A172 (cell line): ENCODE measurements at places on chromosomes 2 and 18. TPM values are rescaled to one million over a fixed set of nuclear protein-coding genes. Genes with fewer than 3 reads are reported as not detected.

IL1R1 gene
- total RNA-seq = 1.7 and 2.6 TPM in 2 replicates

DNA sequence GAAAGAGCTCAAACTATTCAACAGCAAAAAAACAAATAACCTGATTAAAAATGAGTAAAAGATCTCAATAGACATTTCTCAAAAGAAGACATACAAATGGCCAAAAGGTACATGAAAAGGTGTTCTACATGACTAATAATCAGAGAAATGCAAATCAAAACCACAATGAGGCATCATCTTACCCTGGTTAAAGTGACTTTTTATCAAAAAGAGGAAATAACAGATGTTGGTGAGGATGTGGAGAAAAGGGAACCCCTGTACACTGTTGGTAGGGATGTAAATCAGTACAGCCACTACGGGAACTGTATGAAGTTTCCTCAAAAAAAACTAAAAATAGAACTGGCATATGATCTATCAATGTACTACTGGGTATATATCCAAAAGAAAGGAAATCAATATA is 39.8 kb upstream of the TMEM163 start:
- DNase-seq = no peak

DNA sequence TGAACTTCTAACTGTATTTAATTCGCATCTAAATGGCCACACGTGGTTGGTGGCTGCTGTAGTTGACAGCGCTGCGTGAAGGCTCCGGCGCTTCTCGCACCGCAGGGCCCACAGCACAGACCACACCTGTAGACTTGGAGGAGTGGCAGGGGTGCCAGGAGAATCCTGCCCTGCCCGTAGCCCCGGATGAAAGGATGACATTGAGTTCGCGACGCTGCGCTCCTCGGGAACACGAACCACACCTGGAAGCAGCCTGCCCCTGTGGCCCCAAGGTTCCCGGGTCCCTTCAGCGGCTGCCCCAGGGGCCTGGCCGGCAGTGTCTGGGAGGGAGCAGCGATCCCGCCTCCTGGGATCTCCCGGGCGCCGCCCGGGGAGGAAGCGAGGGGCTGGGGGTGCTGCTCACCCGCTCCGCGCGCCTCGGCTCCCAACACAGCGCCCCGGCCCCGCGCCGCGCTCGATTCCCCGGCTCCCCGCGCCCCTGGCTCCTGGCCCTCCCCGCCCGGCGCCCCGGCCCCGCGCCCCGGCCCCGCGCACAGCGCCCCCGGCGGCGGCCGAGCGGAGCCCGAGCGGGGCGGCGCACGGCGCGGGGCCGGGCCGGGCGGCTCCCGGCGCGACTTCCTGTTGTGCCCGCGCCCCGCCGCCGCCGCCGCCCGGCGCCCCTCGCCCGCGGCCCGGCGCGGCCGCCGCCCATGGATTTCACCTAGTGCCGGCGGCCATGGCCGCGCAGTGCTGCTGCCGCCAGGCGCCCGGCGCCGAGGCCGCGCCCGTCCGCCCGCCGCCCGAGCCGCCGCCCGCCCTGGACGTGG is at the start of gene RNPEPL1:
Gene RNPEPL1 (plus strand): TSS at position 613 of the 806 bp plus-strand sequence. CDS start 103 bp downstream, at position 716.
- DNase-seq = no peak

- no peak for DNase-seq
Observed at GRCh38 chr2:180846756-180847472, 133.5 kb upstream of the UBE2E3 start.

- no peak for DNase-seq
Observed at GRCh38 chr18:45137087-45137419, 456.4 kb downstream of the SETBP1 start.
